Stimulated activated CD8-positive, alpha-beta memory T cell treated with anti-CD3 and anti-CD28 coated beads, Interleukin-7, amount 100 ng/mL, for 4 hours (primary cell): ENCODE measurements at places on chromosomes 1 and 21.

- no peak for DNase-seq
Observed at GRCh38 chr1:53689736-53690326, 49.1 kb downstream of the GLIS1 start.

DNA sequence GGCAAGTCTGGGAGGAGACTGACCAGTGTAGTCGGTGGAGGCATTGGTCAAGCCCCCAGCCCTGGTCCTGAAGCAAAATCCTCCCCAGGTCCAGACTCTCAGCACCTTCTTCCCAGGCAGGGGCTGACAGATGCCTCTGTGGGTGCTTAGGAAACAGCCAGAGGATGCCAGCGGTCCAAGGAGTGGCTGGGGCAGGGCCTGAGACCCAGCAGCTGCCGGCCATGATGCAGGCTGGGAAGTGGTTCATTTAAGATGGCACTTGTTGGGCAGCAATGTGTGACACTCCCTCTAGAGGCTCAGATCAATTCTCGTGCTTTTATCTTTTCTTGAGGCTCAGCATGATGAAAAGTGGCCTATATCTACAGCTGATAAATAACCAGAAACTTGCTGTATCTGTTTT lies 165.0 kb upstream of the VAMP3 start:
- no peak for DNase-seq

GRCh38 chr1:4837752-4838151 lies 183.3 kb downstream of the AJAP1 start:
- DNase-seq: no peak

- DNase-seq: no peak
Observed at GRCh38 chr1:40155135-40155534, 6.1 kb upstream of the RLF start.

DNA sequence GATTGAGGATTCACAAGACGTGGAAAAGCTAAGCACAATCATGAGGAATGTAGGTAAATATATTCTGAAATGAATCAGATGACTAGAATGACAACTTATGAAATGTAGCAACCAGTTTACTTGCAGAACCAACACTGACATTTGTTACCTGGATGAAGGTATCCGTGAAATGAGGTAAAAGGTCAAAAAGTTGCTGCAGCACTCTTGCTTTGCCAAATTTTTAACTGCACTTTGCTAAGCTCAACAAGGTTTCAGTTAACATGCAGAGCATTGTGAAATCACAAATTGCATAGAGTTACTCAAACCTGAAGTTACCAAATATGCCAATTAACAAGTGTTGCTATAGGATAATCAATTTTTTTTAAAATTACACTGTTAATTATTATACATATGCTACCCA lies 1280.1 kb downstream of the KCNT2 start:
- no peak for DNase-seq

DNA sequence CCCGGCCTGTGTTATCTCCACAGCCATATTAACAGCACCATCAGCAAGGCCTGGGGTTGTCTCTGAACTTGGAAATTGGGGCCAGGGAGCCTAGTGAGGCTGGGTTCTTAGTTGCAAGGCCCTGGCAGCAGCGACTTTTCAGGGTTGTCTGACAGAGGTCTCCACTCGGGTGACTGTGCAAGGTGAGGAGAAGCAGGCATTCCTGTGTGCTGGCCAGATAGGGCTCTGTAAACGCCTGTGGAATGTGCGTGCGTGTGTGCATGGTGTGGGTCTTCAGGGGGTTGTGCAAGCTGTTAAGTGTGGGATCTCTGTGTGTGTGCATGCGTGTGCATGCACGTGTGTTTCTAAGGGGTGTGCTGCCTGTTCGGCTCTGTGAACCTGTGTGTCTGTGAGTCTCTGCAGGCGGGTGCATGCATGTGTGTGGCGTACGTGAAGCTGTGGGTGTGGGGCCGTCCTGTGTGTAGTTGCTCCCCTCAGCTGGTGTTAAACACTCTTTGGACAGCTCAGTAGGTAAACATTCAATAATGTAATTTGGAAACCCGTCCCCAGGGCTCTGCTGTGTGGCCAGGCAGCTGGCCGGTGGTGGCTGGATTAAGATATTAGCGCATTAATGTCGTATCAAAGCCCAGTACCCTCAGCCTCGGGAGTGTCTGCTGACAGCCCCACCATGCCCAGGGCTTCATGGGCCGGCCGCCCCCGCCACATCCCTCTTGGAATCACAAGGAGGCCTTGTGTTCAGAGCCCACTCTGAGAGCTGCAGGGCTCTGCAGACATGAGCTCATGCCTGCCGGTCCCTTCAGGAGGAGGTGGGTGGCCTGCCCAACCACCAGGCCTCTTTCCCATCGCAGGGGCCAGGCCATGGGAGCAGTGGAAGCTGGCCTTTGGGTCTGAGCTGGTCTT lies 189.9 kb downstream of the FOXD2 start:
- DNase-seq: no peak

- peak; percentile 0 for DNase-seq
Observed at GRCh38 chr1:39788758-39789570, at the start of gene BMP8B. TSS of gene BMP8B (minus strand) at chr1:39788865. CDS start at chr1:39788485, 380 bp downstream.

DNA sequence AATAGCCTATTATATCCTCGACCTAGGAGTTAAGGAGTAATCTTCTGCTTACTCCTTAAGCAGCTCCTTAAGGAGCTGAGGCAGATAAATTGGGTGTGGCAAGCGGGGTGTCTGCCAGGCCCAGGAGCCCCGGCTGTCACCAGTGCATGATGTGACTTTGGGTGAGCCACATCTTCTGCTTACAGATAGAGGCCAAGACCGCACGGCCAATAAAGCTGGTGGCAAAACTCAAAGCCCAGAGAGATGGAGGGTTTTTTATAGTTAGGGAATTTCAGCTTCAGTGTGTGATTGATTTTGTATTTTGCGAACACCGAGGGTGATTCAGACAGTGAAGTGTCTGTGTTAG lies 9.8 kb downstream of the MX2 start:
- DNase-seq: no peak

DNA sequence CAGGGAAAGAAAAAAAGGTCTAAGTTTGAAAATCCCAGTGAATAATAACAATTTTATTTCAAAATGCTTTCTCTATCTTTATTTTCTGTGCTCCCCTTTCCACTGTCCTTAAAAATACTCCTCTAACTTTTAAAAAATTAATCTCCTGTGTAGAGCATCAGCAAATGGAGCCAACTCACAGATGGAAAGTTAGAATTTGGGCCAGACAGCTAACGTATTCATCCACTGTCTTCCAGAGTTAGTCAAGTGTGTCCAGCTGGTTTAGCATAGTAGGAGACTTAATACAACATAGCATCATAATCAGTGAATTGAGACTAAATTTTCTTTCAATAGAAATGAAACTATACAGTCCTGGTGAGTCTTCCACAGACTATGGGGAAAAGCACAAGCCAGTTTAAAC lies 419.0 kb upstream of the LRRC7 start:
- no peak for DNase-seq

DNA sequence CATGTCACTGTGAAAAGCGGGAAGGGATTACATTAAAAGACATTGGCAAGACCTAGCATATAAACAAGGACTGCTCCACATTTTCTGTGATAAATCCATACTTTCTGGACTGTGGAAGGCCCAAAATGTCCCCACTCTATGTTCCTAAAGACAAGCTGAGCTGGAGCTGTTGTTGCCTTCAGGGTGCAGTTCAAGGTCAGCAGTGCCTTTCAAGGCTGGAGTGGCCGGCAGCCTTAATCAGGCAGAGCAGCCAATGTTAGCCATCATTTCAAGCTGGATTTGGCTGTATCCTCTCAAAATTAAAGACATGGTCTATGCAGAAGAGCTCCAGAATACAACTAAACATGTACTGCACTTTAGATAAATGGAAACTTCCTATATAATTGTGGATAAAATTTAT lies 70.4 kb upstream of the ADAM30 start:
- no peak for DNase-seq

- DNase-seq: no peak
Observed at GRCh38 chr21:32533611-32534010, 51.7 kb downstream of the TCP10L start.

DNA sequence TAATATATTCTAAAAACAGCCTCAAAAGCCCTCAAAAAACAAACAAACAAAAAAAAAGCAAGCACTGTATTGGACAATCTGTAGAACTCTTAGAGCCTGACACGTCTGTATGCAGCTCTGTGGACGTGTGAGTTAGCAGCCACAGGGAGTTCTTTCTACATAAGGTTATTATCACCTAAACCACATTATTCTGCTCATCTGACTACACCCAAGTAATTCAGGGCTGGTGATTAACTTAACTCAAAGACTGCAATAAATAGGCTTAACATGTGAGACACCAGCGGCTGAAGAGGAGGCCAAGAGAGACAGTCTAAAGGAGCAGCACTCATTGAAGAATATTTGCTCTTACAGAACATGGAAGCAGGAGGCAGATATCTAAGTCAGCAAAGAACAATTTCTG lies 316.0 kb downstream of the VAV3 start:
- no peak for DNase-seq
